Ureter (tissue), 1 donor: ENCODE measurements at places on chromosomes 7 and 10. TPM values are rescaled to one million over a fixed set of nuclear protein-coding genes. Genes with fewer than 3 reads are reported as not detected.

SLC26A5 gene
- total RNA-seq, result 6.2 TPM

PCBD1 gene
- 154 TPM for total RNA-seq

UCMA gene
- not detected for total RNA-seq

TMEM196 gene
- 0.31 TPM for total RNA-seq

SYNPO2L gene
- total RNA-seq, result 0.29 TPM

SPDYE1 gene
- total RNA-seq, result not detected

ATP6V0A4 gene
- 1.2 TPM for total RNA-seq

NPY4R2 gene
- not detected for total RNA-seq

RBAK gene
- 16.4 TPM for total RNA-seq

CCDC172 gene
- not detected for total RNA-seq
